ENCODE measurements at places on chromosomes 13 and 19. TPM values are rescaled to one million over a fixed set of nuclear protein-coding genes. Genes with fewer than 3 reads are reported as not detected.
A peak's percentile ranks its signal among the peaks of the same experiment; 100 is the strongest.

GRCh38 chr19:16143399-16144215 is at the start of gene HSH2D:
Gene HSH2D (plus strand): TSS chr19:16143685. CDS start chr19:16148751, 5,066 bp downstream.
- peak; percentile 44 for DNase-seq

- DNase-seq, result no peak
Measured at GRCh38 chr13:99258210-99258860, at the start of gene GPR18. Gene GPR18 (minus strand): TSS chr13:99258379. CDS start chr13:99255872, 2,507 bp downstream.

DNA sequence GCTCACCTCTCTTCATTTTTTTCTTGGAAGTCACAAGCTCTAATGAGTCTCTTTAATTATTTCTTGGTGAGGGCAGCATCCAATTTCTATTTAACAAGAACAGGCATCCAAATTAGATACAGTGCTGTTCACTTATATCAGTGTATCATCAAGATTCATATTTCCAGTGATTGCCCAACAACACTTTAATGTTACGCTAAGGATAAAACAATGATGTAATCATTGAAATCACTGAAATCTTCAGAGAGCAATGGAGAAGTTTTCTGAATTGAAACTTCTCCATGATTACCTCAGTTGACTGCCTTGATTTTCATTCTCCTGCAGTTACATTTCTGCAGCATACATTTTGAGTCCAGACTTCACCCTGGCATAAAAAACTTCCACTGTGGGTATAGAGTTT is 17.1 kb upstream of the LRCH1 start:
- DNase-seq, result no peak

DNA sequence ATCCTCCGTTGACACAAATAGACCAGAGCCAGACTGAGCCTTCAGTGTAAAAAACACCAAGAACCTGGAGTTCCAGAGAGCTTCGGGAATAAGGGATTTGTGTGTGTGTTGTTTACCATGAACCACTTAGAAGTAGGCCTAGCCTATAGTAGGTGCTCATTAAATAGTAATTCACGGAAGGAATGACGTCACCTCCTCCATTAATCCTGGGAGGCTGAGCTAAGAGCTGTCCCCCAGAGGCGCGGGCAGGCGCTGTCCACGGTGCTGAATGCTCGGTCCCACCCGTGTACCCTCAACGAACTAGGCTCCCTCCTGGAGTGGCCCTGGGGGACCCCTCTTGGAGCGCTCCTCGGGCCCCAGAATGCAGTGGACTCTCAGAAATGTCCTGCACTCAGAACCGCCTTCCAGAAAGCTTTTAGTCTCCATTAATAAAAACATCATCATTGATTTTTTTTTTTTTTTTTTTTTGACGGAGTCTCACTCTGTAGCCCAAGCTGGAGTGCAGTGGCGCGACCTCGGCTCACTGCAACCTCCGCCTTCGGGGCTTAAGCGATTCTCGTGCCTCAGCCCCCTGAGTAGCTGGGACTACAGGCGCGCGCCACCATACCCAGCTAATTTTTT is 6.5 kb downstream of the UNC13A start:
- DNase-seq, result no peak

- DNase-seq, result no peak
Measured at GRCh38 chr13:97012251-97013048, 18.2 kb upstream of the OXGR1 start.

DNA sequence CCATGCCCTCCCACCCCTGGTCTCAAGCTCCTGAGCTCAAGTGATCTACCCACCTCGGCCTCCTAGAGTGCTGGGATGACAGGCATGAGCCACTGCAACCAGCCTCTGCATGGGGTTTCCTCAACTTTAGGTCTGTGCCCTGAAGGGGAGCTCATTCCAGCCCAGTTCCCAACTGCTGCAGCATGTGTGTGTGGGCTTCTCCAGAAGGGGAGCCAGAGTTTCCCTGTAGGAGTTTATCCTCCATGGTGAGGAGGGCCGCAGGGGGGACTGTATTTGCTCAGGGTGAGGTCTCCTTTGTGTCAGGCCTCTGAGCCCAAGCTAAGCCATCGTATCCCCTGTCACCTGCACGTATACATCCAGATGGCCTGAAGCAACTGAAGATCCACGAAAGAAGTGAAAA is 11.3 kb upstream of the ZNF808 start:
- DNase-seq, result no peak

DNA sequence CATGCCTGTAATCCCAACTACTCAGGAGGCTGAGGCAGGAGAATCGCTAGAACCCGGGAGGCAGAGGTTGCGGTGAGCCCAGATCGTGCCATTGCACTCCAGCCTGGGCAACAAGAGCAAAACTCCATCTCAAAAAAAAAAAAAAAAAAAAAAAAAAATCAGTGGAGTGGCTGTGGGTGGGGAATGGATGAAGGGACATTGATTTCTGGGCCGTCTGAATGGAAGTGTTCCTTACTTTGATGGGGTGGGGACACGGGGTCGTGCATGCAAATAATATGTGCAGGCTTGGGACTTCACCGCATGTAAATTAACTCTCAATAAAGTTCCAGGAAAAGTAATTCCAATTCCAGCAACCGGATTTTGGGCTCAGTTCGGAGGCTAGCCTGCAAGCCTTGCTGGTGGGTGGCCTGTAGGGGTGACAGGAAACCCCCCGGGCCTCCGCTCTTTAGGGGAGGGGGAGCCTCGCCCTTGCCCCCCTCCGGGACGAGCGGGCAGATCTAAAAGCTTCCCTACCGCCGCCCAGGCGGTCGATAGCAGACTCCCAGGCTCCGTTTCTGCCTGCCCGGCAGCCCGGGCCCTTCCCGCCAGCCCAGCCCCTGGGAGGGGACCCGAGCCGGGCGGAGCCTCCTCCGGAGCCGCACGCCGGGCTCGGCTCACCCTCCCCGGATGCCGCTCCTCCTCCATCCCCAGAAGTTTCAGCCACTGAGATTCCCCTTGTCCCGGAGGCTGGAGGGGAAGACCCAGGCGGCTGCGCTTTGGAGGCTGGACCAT is 48.0 kb upstream of the ADGRE5 start:
- no peak for DNase-seq

DNA sequence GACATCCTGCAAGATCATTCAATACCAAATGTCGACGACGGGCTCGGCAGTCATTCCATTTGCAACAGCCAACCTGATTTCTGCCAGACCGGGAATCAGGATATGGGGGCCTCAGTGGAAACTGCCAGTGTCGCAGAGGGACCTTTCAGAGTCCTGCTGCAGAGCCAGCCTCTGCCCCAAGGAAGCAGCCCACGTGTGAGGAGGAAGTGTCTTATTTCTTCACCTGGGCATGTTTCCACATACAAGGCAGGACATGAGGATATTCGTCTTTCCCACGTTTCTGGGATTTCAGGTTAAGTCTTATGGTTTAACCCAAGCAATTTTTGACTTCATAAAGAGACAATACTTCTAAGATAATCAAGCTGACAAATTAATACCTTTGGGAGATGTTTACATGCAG is 69.9 kb downstream of the ABCC4 start:
- DNase-seq, result no peak

DNA sequence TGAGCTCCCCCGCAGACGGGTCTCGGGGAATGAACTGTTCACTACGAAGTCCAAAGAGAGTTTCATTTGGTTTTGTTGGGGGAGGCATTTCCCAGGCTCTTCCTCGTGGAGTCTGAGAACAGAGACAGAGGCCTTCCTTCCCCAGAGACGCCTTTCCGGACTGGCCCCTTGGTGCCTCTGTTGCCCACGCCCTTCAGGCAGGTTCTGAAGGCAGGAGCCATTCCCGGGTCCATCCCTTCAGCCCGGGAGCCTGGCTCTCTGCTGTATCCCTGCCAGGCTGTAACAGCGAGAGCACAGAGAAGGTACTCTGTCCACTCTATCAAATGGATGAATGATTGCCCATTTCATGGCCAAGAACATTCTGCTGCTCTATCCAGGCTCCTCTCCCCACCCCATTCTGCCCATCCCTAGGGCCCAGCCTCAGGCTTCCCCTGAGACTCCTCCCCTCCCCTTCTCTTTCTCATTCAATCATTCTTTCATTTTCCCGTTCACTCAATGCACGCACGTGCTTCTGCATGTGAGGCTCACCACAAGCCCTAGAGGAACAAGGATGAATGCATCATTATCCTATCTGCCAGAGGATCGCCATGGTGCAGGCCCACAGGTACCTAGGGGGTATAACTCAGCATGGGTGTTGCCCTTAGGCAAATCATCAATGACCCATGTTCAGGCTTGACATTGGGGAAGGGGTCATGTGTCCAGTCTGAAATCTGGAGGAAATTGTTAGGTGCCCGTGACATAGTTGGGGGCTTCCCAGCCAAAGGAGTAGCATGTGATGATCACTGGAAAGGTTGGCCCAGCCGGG is 298.6 kb downstream of the ZNF536 start:
- DNase-seq, result no peak

DNA sequence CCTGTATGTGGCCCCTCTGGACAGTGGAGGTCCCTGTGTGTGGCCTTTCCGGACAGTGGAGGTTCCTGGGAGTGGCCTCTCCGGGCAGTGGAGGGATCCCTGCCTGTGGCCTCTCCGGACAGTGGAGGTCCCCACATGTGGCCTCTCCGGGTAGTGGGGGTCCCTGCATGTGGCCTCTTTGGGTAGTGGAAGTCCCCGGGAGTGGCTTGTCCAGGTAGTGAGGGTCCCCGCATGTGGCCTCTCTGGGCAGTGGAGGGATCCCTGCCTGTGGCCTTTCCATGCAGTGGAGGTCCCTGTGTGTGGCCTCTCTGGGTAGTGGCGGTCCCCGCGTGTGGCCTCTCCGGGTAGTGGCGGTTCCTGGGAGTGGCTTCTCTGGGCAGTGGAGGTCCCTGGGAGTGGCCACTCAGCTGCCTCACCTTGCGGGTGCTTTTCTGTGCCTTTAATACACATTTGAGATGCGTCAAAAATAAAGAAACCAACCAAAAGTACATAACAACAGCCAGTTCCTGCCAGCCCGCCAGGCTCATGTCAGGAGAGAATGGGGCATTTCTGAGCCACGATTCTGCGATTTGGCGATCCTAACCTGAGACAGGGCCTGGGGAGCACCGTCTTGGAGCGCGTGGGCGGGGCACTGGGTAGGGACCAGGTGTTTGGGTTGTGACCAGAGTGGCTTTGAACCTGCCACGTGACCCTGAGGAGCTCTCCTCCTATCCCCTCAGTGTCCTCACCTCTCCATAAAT is 194.7 kb downstream of the ZNF536 start:
- DNase-seq, result no peak

GRCh38 chr19:18975011-18975410 is 34.0 kb upstream of the HOMER3 start:
- no peak for DNase-seq

- no peak for DNase-seq
Measured at GRCh38 chr13:113010510-113010865, 41.5 kb downstream of the MCF2L start.

DNA sequence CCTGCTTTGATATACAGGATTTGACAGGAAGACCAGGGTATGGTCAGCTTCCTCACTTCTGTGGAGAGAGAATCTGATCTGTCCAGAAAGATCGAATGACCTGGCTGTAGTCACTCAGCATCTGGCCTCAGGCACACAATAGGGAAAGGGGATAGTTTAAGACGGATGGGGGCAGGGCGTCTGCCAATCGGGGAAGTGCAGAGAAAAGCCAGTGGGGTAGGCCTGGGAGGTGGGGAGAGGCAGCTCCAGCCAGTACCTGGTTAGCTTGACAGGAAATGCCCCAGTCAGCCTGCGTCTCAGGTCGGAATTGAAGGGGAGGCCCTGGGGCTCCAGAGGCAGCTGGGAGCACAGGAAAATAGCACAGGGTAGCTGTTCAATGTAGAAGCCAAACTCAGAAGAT is 12.4 kb downstream of the ZNF444 start:
- no peak for DNase-seq

DNA sequence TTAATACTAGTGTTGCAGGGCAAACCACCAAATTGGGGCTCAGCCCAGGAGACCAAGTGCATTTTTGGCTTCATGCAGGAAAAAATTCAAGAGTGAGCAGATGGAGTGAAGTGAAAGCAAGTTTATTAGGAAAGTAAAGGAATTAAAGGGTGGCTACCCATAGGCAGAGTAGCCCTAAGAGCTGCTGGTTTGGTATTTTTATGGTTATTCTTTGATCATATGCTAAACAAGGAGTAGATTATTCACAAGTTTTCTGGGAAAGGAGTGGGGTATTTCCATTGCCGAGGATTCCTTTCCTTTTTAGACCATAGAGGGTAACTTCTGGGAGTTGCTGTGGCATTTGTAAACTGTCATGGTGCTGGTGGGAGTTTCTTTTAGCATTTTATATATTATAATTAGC is 459.0 kb downstream of the KLF5 start:
- DNase-seq, result no peak

- DNase-seq, result no peak
Measured at GRCh38 chr13:34748596-34748995, 193.5 kb upstream of the NBEA start.

- DNase-seq, result no peak
Measured at GRCh38 chr13:23618341-23618740, 48.1 kb downstream of the TNFRSF19 start.

DNA sequence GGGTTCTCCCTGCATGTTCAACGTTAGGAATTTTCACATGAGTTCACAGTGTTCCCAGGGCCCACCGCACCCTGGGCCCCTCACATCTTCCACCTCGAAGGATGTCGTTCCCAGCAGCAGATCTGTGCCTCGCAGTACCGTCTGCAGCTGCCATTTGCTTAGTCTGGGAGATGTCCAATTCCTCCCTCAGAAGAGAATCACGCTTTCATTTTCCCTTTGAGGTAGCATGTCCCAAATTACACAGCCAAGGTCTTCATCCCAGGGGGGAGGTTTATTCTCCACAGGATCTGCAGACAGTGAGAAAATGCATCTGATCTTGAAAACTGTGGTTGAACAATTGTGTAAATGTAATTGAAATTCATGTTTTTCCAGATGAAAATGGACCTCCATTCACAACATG is 150.2 kb downstream of the DCT start:
- DNase-seq, result no peak

- peak; percentile 73 for DNase-seq
Measured at GRCh38 chr19:18233224-18233825, 7.1 kb upstream of the PDE4C start.

GRCh38 chr13:108120302-108120701 is 95.0 kb downstream of the LIG4 start:
- no peak for DNase-seq

DNA sequence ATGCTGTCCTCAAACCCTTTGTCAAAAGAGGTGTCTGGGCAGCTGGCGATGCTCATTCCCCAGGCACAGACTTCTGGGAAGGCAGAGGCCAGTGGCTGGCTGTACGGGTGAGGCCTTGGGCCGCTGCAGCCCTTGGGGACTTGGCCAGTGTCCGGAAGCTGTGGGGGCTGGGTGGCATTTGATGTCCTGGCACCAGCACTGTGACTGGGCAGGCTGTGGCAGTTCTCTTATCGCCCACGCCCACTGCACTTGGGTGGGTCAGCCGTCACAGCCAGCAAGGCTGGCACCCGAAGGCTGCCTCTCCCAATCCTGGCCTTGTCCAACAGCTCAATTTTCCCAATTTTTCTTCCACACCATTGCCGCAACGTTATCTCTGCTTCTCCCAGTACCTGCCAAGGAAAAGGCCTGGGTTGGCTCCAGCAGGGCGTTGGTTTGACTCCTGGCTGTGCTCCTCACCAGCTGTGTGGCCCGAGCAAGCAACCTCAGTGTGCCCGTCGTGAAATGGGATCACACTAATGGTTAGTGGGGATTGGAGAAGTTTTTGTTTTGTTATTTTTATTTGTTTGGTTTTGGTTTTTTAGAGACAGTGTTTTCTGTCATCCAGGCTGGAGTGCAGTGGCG is 12.7 kb upstream of the SLC44A2 start:
- no peak for DNase-seq

Gene CBARP
- total RNA-seq, result 0.27 TPM

Gene ZNF211
- 14.5 TPM for total RNA-seq

Gene IGFL4
- total RNA-seq, result under 0.01 TPM

Gene TUBB4A
- total RNA-seq, result 7.0 TPM

Gene PALM
- 15.6 TPM for total RNA-seq

Gene SIGLEC12
- total RNA-seq, result 1.1 TPM

Gene ZNF439
- 20.2 TPM for total RNA-seq

Gene FREM2
- total RNA-seq, result under 0.01 TPM

Gene TPTE2
- not detected for total RNA-seq

Gene NKPD1
- total RNA-seq, result 1.6 TPM

Measured in hematopoietic multipotent progenitor cell (in vitro differentiated cells).